Body of pancreas (tissue), 4 donors: ENCODE measurements at places on chromosomes 4 and X.

GRCh38 chr4:19368800-19369199 lies 882.9 kb upstream of the SLIT2 start:
- H3K27me3 ChIP-seq, result no peaks in the 10 kb centered on the region
- H3K4me1 ChIP-seq, result no peaks in the 10 kb centered on the region
- no peak for DNase-seq
- H3K27ac ChIP-seq, result no peak overlapping the region
- no peak overlapping the region for H3K4me3 ChIP-seq
- H3K36me3 ChIP-seq, result no peaks in the 10 kb centered on the region

- no peaks in the 10 kb centered on the region for H3K4me1 ChIP-seq
- no peak overlapping the region for H3K4me3 ChIP-seq
These were observed 515.7 kb downstream of the RPA4 start for GRCh38 chrX:97399400-97399799.

- no peaks in the 10 kb centered on the region for H3K36me3 ChIP-seq
- H3K27me3 ChIP-seq, result no peaks in the 10 kb centered on the region
- H3K27ac ChIP-seq, result no peak overlapping the region
These were observed 151.9 kb upstream of the ANK2 start for GRCh38 chr4:112897543-112897942.

DNA sequence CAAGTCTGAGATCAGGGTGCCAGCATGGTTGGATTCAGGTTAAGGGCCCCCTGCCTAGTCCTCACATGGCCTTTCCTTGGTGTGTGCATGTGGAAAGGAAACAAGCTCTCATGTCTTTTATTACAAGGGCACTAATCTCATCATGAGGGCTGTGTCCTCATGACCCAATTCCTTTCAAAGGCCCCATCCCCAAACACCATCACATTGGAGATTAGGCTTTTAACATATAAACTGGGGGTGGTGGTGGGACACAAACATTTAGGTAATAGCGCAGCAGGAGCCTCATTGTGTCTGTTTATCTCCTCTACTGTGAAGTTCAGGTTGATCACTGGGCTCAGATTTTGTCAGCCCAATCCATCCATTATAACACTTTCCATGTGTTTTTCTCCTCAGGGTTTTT lies 41.0 kb downstream of the BEX3 start:
- H3K27ac ChIP-seq, result no peak overlapping the region
- H3K4me3 ChIP-seq, result no peak overlapping the region
- H3K27me3 ChIP-seq, result no peaks in the 10 kb centered on the region
- DNase-seq, result no peak
- no peaks in the 10 kb centered on the region for H3K4me1 ChIP-seq

GRCh38 chr4:140038031-140038533 lies 115.9 kb downstream of the MAML3 start:
- no peaks in the 10 kb centered on the region for H3K36me3 ChIP-seq
- no peak overlapping the region for H3K27ac ChIP-seq
- peaks cover 25% of the 10 kb centered on the region for H3K4me1 ChIP-seq

DNA sequence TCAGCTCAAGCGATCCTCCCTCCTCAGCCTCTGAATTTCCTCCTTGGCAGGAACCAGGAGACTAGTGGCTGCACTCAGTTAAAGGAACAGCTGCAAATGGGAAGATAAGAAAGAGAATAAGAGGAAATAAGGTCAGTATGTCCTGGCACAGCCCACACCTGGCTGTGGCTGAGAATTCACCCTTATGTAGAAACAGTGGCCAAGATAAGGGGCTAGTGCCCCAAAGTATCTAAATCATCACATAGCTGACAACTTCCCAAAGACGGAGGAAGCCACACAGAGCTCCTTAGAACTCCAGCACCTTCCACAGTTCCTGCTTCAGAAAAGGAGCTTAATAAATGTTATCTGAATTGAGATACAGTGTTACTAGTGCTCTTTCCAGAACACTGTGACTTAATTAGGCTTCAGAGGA lies 2.3 kb upstream of the CHIC2 start:
- H3K4me1 ChIP-seq, result peaks cover 26% of the 10 kb centered on the region
- H3K36me3 ChIP-seq, result no peaks in the 10 kb centered on the region
- no peaks in the 10 kb centered on the region for H3K27me3 ChIP-seq
